ENCODE measurements at places on chromosomes 5 and 9.

DNA sequence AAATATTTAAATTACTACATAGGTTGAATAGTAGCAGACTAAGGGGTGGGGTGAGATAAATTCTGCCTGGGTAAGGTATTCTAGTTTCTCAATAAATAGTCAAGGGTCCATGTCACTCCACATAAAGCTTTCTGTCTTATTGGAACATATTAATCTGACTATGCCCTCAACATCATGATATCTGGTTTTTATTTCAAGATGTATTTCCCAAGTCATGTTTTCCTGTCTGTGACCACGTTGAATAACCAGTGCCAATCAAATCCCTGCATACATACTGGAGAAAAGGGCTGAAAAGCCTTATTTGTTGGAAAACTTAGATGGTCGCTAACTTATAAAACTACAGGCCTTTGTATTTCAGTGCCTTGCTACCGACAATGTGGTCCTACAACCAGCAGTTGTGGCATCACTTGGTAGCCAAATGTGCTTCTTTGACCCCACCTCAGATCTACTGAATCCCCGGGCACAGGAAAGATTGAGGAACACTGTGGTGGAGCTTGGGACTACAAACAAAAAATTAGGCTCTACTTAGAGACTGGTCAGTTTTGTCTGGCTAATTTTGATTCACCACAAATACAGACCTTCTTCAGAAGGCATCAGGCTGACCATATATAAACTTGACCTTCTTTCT lies 39.4 kb downstream of the ALDH1A1 start:
- DNase-seq: no peak

- DNase-seq: no peak
Observed at GRCh38 chr9:124625087-124625486, 117.9 kb upstream of the NR5A1 start.

DNA sequence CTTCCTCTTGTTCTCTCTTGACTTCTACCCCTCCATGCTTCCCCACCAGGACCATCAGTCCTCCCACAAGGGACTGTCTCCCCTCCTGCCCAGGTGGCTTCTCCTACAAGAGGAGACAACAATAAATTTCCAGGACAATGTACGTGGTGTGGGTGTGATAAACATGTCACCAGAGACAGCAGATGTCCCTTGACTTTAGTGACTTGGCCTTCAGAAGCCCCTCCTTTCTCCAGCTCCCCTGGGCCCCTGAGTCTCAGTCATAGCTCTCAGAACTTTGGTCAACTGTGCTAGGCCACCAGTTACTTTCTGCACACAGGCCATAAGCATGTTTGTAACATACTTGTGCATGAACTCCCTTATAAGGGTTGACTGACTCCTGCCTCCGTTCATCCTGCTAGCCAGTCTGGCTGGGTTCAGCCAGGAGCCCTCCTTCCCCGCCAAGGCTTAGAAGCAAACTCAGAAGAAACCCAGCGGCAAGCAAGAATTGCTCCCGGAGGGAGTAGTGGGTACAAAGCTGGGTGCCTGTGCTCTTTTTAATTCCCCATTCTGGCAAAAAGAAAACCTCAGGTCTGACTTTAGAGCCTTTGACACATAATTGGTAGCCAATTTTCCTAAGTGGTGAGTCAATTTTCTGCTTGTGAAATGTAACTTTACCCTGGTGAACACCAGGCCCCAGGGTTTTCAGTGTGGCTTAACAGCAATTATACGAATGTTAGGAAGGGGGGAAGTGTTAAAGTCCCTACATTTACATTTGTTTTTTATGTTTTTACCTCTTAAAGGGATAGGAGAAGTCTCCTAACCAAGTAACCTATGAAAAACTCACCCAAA lies 49.2 kb downstream of the EBF1 start:
- no peak for DNase-seq

DNA sequence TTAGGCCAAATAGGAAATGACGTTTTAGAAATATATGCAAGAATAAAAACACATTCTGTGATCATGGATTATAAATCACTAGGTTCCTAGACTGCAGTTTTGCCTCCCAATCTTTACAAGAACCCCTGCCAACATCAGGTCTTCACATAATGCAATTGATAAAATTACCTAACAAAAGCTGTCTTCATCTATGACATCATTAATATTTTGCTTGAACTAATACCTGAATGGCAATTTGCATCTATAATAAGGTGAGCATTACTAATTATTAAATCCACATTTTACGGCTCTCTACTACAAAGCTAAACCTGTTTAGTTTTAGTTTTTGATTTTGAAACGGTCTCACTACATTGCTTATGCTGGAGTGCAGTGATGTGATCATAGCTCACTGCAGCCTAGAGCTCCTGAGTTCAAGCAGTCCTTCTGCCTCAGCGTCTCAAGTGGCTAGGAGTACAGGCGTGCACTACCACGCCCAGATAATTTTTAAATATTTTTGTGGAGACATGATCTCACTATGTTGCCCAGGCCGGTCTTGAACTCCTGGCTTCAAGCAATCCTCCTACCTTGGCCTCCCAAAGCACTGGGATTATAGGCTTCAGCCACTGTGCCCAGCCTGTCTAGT lies 218.0 kb downstream of the MLLT3 start:
- DNase-seq: no peak

GRCh38 chr9:12880406-12881015 lies 105.7 kb downstream of the LURAP1L start:
- DNase-seq: no peak

- DNase-seq: no peak
Observed at GRCh38 chr5:90876366-90876765, 317.8 kb downstream of the ADGRV1 start.

DNA sequence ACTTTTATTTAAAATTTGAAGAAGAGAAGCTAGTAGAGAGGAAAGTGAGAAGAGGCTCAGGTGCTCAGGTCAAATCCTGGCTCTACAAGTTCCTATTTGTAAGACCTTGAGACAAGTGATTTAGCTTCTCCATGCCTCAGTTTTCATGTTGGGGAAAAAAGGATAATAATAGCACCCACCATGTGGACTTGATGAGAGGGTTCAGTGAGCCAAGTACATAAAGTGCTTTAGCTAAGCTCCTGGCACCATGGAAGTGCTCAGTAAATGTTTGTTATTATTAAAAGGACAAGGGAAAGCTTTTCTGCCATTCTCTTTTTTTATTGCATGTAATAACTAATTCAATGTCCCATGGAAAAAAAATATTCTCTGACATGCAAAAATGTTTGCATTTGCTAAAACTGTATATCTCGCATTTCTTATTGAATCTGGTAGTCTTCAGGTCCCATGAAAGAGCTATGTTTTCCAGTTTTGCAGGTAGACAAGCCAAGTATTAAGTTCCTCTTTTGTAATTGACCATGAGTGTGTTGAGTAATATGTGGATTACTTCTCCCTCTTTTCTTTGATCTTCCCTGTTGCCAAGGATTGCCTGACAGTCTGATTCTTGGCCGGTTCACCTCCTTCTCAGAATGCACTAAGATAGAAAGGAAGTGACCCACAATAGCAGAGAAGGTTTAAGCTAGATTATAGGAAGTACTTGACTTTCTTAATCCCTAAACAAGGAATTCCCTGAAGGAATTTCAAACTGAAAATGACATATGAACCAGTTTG lies 45.6 kb upstream of the TRIM32 start:
- no peak for DNase-seq

DNA sequence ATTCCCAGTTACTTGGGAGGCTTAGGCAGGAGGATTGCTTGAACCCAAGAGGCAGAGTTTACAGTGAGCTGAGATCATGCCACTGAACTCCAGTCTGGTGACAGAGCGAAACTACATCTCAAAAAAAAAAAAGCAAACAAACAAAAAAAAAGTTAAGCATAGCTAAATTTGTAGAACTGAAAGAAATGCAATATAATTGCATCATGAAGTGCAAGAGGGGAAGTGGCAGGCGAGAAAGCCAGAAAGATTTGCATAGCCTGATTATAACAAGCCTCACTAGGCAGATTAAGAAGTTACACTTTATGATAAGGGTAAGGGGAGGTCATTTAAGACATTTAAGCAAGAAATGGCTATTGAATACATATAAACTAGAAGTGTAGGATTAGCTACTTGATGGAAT lies 187.1 kb downstream of the EDIL3 start:
- no peak for DNase-seq

- no peak for DNase-seq
Observed at GRCh38 chr9:131873335-131873734, 133.5 kb upstream of the RAPGEF1 start.

GRCh38 chr9:6567140-6567591 lies 78.4 kb downstream of the GLDC start:
- peak; percentile 65 for DNase-seq

GRCh38 chr9:81361296-81361695 lies 328.1 kb downstream of the TLE1 start:
- no peak for DNase-seq

GRCh38 chr5:102731693-102732092 lies 23.4 kb upstream of the PAM start:
- DNase-seq: no peak

- DNase-seq: no peak
Observed at GRCh38 chr5:1847611-1848010, 35.1 kb downstream of the IRX4 start.

- peak; percentile 68 for DNase-seq
Observed at GRCh38 chr5:149358294-149358651, 427 bp downstream of the PCYOX1L start.

- no peak for DNase-seq
Observed at GRCh38 chr9:105320568-105320967, 76.1 kb downstream of the SLC44A1 start.
